ENCODE measurements at places on chromosomes 4 and X.

DNA sequence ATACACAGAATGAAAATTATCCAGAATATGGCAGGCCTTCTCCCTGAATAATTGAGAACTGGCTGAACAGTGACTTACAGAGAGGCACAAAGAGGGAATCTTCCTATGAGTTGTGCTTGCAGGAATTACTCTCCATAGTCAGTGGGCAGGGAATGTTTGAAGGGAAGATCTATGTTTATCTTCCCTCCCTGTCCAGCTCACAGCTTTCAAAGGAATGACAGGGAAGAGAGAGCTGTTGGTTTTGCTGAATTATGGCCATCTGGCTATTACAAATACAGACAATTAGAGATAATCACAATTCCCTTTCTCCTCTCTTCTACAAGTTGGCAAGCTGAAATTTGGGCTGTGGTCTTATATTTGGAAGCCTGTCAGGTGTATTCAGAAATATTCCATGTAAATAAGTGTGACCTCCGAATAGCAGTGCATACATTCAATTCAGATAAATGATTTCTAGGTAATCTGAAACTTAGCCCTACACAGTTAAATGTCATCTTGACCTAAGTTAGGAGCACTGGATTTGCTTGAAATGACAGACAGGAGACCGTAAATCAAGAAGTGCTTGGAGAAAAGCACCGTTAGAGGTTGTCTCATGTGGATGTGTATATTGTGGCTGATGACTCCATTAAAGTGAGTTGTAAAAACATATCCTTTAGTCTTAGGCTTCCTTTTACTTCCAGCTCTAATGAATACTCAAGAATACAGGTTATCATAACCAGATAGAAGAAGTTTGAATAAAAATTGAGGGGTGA, 136.8 kb downstream of the C4orf33 start:
- DNase-seq: no peak

- DNase-seq: no peak
These were observed 37.2 kb downstream of the MTM1 start for GRCh38 chrX:150605603-150606002.

- no peak for DNase-seq
These were observed 42.9 kb upstream of the DDX60 start for GRCh38 chr4:168361365-168362024.

- DNase-seq: peak; percentile 17
These were observed 547 bp downstream of the GUCY1A1 start for GRCh38 chr4:155667222-155667567.

DNA sequence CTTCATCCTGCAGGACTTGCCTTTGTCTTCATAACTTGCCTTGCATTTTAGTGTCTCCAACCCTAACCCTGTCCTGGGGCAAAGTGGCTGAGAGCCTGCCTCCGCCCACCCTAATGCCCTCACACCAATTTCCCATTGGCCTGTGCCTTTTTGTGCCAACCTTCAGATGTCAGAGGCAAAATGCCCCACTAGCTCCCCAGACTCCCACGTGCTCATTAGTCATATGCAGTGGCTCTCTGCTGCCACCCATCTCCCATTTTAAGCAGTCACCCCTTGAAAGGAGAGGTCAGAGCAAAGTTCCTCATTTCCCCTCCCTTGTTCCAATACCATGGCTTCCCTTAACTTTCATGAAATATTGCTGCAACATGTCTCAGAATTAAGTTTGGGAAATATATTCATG, 74.8 kb upstream of the PASD1 start:
- DNase-seq: peak; percentile 64

- DNase-seq: no peak
These were observed 233.8 kb upstream of the UGT8 start for GRCh38 chr4:114364857-114365256.

GRCh38 chr4:137345597-137345996, 186.7 kb downstream of the PCDH18 start:
- DNase-seq: no peak

GRCh38 chr4:17654701-17655100, 40.3 kb downstream of the MED28 start:
- no peak for DNase-seq

GRCh38 chr4:13162886-13163285, 321.3 kb downstream of the RAB28 start:
- DNase-seq: no peak

GRCh38 chr4:133465022-133465421, 315.9 kb downstream of the PCDH10 start:
- DNase-seq: no peak

GRCh38 chrX:146448791-146449190, 360.8 kb upstream of the CXorf51B start:
- no peak for DNase-seq

- DNase-seq: no peak
These were observed 223.0 kb downstream of the PAPSS1 start for GRCh38 chr4:107497054-107497453.

DNA sequence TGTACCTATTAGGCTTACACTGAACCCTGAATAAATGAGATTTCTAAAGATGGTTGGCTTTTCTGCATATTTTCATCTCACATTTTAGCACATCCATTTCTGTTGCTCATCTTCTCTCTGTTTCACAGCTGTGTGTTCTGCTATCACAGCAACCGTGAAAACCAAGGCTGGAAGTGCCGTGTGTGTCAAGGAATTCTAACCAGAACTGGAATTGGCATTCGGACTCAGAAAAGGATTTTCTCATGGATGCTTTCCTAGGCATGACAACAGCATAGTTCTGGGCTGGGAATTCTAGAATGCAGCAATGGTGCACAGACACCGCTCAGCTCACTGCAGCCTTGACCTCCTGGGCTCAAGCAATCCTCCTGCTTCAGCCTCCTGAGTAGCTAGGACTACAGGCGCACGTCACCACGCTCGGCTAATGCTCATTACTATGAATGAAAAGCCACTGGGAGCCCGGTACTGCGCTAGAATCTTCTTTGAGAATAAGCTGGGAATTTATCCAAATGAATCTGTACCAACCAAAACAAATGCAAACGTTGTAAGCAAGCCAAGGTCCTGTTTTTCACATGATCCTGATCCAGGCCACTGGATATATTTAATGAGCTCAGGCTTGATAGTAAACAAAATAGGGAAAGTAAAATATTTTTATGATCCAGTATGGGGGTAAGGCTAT, 105.2 kb downstream of the RBM47 start:
- no peak for DNase-seq

DNA sequence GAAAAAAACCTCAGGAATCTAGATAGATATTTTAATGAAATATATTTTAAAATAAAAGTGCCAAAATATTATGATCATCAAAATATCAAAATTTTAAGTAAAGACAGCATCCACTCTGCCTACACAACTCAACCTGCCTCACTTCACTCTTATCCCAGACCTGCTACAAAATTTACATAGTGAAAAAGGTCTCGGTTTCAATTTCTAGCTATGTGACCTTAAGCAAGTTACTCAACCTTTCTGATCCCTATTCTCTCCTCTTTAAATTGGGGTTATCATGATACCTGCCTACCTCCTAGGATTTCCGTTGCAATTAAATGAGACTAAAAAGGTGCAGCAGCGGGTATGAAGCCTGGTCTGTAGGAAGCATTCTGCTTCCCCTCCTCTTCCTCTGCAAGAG, 72.9 kb downstream of the FAM114A1 start:
- no peak for DNase-seq

GRCh38 chr4:39305912-39306677, 60.1 kb downstream of the RFC1 start:
- DNase-seq: no peak

DNA sequence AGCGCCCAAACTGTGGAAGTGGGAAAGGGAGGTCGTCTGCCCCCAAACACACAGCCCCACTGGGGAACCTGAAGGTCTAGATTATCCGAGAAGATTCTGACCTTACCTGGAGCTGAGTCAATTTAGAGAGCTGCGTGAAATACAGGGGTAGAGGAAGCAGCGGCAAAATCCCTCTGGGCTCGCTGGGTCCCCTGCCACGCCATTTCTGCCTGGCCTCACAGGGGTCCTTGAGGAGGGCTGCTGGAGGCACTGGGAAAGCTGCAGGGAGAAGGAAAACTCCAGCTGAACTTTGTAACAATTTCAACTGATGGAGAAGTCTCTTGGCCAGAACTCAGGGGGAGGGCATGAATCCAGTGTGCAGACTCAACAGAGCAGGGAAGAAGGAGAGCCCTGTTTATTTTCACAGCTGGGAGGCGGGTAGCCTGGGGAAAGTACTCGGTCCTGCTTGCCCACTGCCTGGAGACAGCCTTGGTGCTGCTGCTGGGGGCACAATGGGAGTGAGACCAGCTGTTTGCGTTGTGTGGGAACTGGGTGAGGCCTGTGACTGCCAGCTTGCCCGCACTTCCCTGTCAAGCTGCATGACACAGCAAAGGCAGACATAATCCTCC, 93.2 kb upstream of the MAPK10 start:
- no peak for DNase-seq

DNA sequence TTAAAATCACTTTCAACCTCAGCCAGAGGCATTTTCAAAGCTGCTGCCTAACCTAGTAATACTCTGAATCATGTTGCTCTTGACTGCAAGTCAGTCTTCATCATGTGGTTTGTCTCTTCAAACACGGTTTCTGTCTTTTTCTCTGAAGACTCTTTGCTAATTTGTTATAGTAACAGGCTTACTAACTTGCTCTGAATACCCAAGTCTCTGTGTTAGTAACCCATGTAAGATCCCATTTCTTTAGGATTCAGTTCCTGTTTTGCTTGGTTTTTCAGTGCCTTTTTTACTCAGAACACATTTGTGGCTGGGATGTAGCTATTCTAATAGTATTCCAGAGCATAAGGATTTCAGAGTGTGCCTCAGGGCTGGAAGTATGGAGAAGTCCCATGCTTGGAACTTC, 1450.6 kb upstream of the IGFBP7 start:
- no peak for DNase-seq

DNA sequence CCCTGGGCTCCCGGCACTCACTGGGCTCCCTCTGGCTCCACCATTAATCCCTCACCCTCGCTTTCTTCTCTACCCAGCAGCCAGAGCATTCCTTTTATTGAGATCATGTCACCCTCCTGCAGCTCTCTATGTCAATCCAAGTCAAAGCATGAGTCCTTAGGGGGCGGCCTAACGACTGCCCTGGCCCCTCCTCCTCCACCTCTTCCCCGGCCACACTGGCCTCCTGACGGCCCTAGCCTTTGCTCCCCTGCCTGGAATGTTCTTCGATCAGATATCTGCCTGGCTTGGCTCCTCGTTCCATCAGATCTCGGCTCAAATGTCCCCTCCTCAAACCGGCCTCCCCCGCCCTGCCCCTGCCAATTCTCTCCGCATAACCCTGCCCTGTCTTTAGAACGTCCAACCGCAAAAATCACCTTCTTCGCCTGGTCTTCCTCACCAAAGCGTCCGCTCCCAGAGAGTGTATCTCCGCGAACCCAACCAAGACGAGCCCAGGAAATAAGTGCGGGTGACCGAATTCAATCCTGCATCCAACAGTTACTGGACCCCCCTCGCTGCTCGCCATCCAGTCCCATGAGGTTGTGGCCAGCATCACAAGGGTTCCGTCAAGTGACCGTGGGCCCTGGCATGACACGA, 722 bp upstream of the PNCK start:
- no peak for DNase-seq

DNA sequence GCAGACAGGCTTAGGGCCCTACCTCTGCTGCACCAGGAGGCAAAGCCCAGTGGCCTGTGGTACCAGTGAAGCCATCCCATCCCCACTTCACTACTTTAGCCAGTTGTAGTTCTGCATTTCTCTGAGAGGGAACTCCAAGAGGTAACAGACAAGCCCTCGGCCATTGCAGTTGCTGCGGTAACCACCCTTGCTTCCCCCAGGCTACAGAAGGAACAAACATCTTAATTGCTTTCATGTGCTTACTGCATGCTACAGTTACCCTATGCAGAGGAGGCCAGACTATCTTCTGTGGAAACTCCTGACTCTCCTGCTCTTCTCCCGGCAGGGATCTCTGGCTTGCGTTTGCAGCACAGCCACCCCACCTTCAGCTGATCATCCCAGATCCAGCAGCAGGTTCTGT, 67.8 kb downstream of the SPIN4 start:
- peak; percentile 7 for DNase-seq

DNA sequence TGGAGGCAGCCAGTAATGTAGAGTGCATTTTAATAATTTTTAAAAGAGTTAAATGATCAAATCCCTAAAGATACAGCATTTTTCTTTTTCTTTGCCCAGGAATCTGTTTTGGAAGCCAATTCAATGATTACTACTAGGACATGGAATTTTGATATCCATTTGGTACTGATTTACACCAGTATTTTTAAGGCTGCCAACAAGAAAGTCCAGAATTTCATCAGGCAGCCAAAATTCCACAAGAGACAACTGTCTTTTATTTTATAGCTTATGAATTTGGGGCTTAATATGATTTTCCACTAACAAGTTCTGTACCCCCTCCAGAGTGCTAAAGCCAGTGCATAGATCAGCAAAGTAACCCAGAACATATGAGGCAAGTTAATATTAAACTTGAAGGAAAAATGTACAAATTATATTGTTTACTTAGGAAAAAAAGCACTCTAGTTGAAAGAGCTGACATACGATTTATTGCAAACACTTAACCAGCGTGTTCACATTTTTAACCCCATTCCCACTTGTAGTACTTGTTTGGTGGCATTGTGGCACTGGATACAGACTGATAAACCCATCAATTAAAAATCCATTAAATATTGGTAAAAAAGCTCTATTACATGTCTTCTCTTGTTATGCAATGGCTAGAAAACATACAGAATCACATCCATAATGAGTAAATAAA, 259.7 kb downstream of the DCHS2 start:
- no peak for DNase-seq

- DNase-seq: no peak
These were observed 301.6 kb downstream of the NAF1 start for GRCh38 chr4:162865102-162865501.

DNA sequence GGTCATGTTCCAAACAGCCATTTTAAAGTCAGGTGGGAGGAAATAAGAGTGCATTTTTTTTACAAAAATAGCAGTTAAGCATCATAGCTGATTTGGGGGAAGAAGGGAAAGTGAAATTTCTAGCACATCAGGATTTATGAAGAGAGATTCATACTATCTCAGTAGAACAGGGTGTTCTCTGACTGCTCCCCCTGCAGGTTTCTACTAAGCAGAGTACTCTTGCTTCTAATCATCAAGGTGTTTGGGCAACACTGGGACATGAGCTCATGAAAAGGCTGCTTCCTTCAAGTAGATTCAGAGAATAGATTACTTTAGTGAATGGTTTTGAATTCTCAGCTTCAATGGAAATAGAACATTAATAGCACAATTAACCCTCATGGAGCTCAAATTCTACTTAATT, 591.4 kb upstream of the PCDH10 start:
- no peak for DNase-seq

GRCh38 chr4:184850431-184851199, 24.8 kb upstream of the ACSL1 start:
- no peak for DNase-seq

GRCh38 chr4:957581-958313, 15.6 kb downstream of the DGKQ start:
- DNase-seq: no peak

GRCh38 chr4:148056879-148057278, 325.0 kb downstream of the ARHGAP10 start:
- peak; percentile 93 for DNase-seq

DNA sequence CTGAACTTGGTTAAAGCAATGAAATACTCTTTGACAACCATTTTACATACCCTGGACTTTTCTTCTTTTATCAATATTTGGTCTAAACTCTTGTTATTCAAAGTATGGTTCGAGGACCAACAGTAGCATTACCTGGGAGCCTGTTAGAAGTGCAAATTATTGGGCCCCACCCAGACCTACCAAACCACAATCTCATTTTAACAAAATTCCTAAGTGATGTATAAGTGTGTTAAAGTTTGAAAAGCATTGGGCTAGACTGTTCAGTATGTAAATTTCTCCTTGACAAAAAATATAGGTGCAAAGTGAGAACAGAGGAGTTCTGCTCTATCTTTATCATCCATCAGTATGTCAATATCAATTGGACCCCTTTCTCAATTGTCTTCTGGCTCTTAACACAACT, 67.1 kb downstream of the PGRMC1 start:
- no peak for DNase-seq

Measured in suppressor macrophage (primary cell).